ENCODE measurements at places on chromosomes 16 and 17.

- no peak for DNase-seq
These were observed 86.3 kb downstream of the SDR42E1 start for GRCh38 chr16:81925016-81925415.

GRCh38 chr17:81387100-81388090 is 7.9 kb upstream of the BAHCC1 start:
- DNase-seq = peak; percentile 82

DNA sequence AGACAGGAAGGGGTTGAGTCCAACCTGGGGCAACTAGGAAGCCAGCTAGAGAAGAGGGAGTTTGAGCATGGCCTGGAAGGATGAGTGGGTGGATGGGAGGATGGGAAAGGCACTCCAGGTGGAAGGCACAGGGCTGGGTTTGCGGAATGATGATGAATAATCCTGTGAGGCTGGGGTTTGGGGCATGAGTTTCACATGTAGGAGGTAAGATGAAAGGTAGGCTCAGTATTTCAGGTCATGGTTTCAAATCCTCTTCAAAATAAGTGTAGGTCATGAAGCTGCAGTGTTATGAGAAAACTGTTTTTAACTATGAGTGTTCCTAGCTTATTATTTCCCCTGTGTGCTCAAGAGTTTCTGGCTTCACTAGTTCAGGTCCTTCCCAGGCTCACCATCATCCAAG is 130.3 kb downstream of the SKAP1 start:
- no peak for DNase-seq

DNA sequence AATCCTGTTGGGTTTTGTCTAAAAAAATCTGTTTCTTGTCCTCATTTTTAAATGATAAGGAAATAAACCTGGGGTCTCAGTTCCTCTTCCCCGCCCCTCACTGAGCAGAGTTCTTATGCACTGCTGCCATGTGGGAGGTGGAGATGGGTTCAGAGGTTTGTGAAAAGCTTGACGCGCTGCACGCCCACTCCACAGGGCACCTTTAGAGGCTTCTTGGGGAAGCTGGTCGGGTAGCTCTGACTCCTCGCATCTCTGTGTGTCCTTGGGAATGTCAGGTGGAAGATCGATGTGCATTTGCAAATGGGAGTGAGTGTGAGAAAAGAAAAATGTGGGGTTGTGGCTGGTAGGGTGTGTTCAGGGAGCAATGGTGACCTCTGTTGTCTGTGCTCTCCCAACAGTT is 4.7 kb upstream of the ZNHIT3 start:
- no peak for DNase-seq

DNA sequence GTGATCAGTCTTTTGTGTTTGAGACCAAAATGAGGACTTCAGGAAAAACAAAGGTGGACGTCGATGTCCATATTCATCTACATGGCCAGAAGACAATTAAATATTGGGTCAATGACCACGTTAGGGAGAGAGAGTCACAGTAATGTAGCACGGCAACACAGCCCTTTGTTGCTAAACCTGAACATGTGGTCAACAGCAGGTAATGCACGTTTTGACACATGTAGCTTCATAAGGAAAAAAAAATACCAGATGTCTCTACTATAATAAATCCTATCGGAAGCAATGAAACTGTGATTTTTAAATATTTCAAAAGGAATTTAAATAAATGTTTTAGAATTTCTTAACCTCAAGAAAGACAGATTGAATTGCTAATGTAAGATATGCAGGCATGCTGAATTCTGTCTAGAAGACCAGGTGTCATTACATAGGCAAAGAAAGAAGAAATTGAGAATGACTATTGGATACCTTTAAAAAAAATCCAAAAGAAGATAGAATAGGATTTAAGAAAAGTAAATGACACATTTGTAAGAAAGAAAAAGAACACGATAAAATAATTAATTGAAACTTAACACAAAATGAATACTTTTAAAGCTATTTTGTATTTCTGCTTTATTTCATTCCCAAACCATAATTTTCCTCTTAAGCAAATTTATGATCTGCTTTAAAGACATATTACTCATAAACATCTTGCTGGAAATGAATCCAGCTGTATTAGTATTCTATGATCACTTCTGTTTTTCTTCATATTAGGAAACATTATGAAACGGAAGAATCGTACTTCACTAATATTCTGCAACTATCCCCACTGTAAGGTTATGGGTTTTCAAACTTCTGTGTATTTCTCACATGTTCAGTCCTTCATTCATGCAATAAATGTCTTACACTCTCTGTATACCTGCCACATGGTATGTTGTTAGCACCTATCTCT is 30.1 kb downstream of the ABCA8 start:
- no peak for DNase-seq

DNA sequence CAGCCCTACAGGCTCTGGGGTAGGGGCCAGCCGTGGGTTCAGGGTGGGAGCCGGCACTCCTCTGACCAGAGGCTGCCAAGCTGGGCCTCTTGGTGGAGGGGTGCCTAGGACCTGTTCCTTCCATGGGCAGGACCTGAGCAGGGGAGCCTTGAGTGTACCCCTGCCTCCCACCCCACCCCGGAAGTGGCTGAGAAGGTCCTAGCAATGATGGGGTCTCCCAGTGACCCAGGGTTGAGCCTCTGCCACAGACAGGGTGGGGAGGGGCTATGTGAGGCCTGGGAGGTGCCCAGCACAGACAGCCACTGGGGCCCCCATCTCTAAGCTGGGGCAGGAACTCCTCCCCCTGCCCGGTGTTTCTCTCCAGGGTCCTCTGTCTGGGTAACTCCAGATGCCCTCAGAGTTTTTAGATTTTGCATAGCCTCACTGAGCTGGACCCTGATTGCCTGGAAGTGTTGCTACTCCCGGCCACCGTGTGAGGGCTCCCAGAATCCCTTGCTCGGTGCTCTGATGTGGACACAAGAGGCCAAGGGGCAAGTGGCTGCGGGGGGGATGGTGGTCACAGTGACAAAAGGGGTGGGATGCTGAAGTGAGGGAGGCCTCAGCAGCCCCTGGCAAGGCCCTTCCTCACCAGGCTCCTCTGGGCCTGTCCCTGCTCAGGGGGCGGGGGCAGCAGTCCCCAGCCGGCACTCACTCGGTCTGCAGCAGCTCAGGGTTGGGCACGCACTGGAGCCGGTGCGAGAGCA is 6.4 kb upstream of the MTSS2 start:
- peak; percentile 26 for DNase-seq

DNA sequence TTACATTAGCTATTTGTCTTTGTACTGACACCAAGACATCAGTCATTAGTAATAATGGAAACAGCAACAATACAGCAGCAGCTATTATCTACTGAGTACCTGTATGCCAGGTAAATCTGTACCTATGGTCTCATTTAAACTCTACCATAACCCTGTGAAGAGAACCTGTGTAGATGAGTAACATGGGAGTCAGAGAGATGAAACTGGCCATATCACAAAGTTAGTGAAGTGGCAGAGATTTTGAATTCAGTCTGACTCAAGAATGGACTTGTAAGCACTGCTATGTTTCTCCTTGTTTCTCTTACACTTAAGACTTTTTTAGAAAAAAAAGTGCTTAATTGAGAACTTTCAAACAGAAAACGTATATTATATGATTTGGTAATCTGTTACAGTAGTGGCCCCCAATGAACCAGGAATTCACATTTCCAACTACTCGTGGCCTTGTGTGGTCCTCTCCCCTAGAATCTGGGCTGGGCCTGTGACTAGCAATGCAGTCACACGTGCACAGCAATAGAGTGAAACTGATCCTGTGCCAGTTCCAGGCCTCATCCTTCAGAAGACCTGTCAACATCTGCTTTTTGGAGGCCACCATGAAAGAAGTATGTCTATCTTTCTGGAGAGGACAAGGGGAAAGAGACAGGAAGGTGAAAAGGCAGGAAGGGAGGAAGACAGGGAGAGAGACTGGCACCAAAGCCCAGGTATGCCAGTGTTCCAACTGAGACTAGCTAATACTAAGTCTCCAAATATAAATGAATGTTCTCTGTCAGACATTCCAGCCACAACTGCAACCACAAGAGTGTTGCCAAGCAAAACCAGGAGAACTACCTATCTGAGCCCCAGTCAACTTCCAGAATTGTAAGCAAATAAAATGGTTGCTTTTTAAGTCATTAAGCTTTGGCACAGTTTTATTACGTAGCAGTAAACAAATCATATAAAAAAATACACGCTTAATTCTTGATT is 12.0 kb downstream of the CRLF3 start:
- DNase-seq = no peak
